ENCODE measurements at places on chromosomes 11 and 22. TPM values are rescaled to one million over a fixed set of nuclear protein-coding genes. Genes with fewer than 3 reads are reported as not detected.

OR5AL1 gene
- not detected for total RNA-seq

INPP5J gene
- not detected for total RNA-seq

SNX32 gene
- total RNA-seq = not detected

OR4A47 gene
- 0.21 TPM for total RNA-seq

JHY gene
- total RNA-seq = 2.3 TPM

FAT3 gene
- under 0.01 TPM for total RNA-seq

TREH gene
- not detected for total RNA-seq

TRPM5 gene
- 0.10 TPM for total RNA-seq

FKBP2 gene
- total RNA-seq = 8.1 TPM

Measured in mononuclear cell (primary cell).